ENCODE measurements at places on chromosomes 11 and 22. TPM values are rescaled to one million over a fixed set of nuclear protein-coding genes. Genes with fewer than 3 reads are reported as not detected.

LRRC75B gene
- polyA plus RNA-seq, result 25.2 TPM

ZW10 gene
- polyA plus RNA-seq, result 11.8 TPM

CRYBB2 gene
- polyA plus RNA-seq, result 0.08 TPM

MPZL3 gene
- 0.52 TPM for polyA plus RNA-seq

BEST1 gene
- polyA plus RNA-seq, result 3.5 TPM

CARD10 gene
- polyA plus RNA-seq, result 0.72 TPM

CATSPER1 gene
- polyA plus RNA-seq, result not detected

TMPRSS4 gene
- not detected for polyA plus RNA-seq

IL18BP gene
- 17.1 TPM for polyA plus RNA-seq

KRTAP5-11 gene
- polyA plus RNA-seq, result not detected

MYO7A gene
- 3.1 TPM for polyA plus RNA-seq

SLC15A3 gene
- 38.9 TPM for polyA plus RNA-seq

IGF2 gene
- polyA plus RNA-seq, result 58.6 TPM

CRYAB gene
- 69.2 TPM for polyA plus RNA-seq

TM7SF2 gene
- 88.8 TPM for polyA plus RNA-seq

GUCY1A2 gene
- 1.5 TPM for polyA plus RNA-seq

OR10A2 gene
- polyA plus RNA-seq, result not detected

KBTBD3 gene
- polyA plus RNA-seq, result 4.2 TPM

GRM5 gene
- not detected for polyA plus RNA-seq

KREMEN1 gene
- polyA plus RNA-seq, result 15.4 TPM

LRRC56 gene
- 2.1 TPM for polyA plus RNA-seq

OR56A1 gene
- not detected for polyA plus RNA-seq

SLCO2B1 gene
- 17.6 TPM for polyA plus RNA-seq

OR8A1 gene
- polyA plus RNA-seq, result not detected

MLC1 gene
- 0.27 TPM for polyA plus RNA-seq

CHRNA10 gene
- polyA plus RNA-seq, result 0.54 TPM

CARNS1 gene
- 0.58 TPM for polyA plus RNA-seq

CEP57 gene
- polyA plus RNA-seq, result 40.2 TPM

HEPN1 gene
- not detected for polyA plus RNA-seq

APIP gene
- polyA plus RNA-seq, result 26.6 TPM

OR52E1 gene
- not detected for polyA plus RNA-seq

OR4A16 gene
- polyA plus RNA-seq, result not detected

EXT2 gene
- polyA plus RNA-seq, result 38.0 TPM

MMP12 gene
- polyA plus RNA-seq, result not detected

GGTLC3 gene
- polyA plus RNA-seq, result not detected

MCAM gene
- 89.9 TPM for polyA plus RNA-seq

AQP11 gene
- polyA plus RNA-seq, result 7.7 TPM

TESMIN gene
- 1.1 TPM for polyA plus RNA-seq

EHF gene
- 0.06 TPM for polyA plus RNA-seq

PLEKHA7 gene
- polyA plus RNA-seq, result 16.7 TPM

GTSE1 gene
- 0.60 TPM for polyA plus RNA-seq

RASD2 gene
- polyA plus RNA-seq, result 0.75 TPM

FOXR1 gene
- polyA plus RNA-seq, result not detected

OR10D3 gene
- polyA plus RNA-seq, result not detected

CBLIF gene
- polyA plus RNA-seq, result not detected

OR6T1 gene
- polyA plus RNA-seq, result not detected

IL18 gene
- polyA plus RNA-seq, result 7.7 TPM

USP47 gene
- 26.5 TPM for polyA plus RNA-seq

GAB2 gene
- polyA plus RNA-seq, result 33.9 TPM

BTBD18 gene
- polyA plus RNA-seq, result 0.02 TPM

GGA1 gene
- 24.1 TPM for polyA plus RNA-seq

NCR3LG1 gene
- polyA plus RNA-seq, result 0.75 TPM

ABCG4 gene
- 1.3 TPM for polyA plus RNA-seq

OR6A2 gene
- polyA plus RNA-seq, result not detected

OR2D2 gene
- polyA plus RNA-seq, result not detected

TMEM191B gene
- polyA plus RNA-seq, result not detected

MRGPRX3 gene
- polyA plus RNA-seq, result not detected

Measured in ovary (tissue), 10 donors.